ENCODE measurements at places on chromosomes 5 and 9.

DNA sequence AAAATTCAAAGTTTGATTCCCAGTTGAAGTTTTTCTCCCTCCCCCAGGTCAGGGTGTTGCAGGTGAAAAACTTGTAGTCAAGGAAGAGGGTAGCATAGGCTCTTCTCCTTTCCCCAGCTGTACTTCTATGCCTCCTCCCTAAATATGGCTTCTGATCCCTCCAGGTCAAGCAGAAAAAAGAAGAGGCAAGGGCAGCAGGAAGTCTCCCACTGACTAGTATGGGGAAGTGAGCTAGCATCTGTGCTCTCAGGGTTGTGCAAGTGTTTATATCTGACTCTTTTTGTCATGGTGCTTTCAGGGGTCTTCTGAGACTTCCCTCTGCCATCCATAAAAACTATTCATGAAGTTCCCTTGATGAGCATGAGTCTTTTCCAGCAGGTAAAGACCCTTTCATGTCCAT lies 76.0 kb downstream of the ATPSCKMT start:
- DNase-seq, result no peak

GRCh38 chr5:35859101-35859661 lies 2.5 kb downstream of the IL7R start:
- DNase-seq, result no peak

DNA sequence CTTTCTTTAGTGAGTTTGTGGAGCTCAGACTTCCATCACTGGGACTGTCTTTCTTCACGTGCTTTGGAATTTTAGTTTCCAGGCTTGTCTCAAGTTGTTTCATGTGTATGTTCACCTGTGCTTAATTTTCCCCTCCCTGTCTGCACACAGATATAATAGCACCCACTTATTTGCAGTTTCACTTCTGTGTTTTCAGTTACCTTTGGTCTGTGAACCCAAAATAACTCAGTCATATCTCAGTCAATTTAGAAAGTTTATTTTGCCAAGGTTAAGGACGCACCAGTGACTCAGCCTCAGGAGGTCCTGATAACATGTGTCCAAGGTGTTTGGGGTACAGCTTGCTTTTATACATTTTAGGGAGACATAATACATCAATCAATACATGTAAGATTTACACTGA lies 330.4 kb downstream of the ICE1 start:
- no peak for DNase-seq

DNA sequence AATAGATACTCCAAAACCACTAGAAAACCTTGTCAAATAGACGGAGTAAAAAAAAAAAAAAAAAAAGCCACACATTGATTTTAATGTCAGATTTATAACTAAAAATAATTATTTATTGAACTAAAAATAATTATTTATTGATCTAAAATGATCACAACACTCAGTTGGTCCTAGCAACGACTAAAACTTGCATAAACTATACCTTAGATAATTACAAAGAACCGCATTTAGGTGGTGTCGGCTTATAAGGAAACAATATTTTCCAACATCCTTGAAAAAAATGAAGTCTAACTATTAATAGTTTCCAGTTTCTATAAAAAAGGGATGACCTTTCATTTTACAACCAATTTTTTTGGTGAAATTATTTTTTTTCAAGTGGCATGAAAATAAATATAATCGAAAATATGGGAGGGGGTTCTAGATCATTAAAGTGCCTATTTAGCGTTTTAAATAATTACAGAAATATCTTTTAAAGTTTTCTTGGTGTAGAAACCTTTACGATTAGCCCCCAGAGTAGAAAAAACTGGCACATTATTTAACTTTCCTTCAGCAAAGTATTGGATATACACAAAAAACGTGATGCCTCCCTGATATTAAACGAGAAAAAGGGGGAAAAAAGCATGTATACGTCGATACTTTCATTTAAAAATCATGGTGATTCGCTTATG lies 3.7 kb downstream of the ARRDC3 start:
- DNase-seq, result no peak

DNA sequence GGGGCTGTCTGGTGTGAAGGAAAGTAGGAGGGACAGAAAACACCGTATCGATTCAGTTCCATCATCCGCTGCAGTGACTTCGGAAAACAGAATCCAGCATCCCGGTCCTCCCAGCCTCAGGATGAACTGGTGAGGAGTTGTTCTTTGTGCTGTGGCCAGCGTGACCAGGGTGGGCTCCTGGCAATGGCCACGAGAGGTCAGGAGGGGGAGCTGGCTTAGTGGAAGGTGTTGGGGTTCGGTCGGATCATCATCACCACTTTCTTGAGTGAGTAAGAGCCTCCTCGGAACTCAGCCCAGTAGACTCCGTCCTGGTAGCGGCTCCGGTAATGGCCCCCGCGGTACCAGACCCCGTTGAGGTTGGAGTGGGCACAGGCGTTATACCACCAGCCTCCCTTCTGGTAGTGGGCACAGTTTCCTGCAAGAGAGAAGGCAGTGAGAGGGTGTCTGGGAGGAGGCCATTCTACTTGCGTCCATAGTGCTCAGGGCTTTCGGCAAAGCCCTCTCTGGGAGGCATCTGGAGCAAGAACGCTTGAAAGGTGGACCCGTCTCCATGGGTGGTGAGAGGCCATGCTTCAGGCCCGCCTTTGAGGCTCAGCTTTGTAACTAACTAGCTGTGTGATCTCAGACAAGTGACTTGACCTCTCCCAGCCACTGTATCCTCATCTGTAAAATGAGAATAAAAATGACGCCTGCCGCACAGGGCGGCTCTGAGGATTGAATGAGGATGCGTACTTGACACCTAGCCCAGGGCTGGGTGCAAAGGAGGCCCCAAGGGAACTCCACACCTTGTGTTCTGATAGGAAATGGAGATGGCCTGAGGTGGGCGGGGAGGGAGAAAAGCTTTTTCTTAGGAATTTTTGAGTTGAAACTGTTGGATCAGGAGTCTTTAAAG lies 33.5 kb downstream of the ANGPTL2 start:
- DNase-seq, result no peak

DNA sequence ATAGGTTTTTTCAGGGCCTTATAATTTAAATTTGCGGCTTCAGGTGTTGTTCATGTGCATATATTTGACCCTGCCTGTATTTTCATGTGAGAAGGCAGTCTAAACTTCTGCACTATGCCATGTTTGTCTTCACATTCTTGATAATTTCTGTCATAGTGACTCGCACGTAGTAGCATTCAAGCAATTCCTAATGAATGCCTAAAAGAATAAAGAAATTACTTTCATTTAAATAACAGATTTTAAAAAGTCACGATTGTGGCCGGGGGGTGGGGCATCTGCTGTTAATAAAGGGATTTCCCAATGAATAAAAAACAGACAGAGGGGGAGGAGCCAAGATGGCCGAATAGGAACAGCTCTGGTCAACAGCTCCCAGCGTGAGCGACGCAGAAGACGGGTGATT lies 318.0 kb downstream of the ADAMTS6 start:
- DNase-seq, result no peak

DNA sequence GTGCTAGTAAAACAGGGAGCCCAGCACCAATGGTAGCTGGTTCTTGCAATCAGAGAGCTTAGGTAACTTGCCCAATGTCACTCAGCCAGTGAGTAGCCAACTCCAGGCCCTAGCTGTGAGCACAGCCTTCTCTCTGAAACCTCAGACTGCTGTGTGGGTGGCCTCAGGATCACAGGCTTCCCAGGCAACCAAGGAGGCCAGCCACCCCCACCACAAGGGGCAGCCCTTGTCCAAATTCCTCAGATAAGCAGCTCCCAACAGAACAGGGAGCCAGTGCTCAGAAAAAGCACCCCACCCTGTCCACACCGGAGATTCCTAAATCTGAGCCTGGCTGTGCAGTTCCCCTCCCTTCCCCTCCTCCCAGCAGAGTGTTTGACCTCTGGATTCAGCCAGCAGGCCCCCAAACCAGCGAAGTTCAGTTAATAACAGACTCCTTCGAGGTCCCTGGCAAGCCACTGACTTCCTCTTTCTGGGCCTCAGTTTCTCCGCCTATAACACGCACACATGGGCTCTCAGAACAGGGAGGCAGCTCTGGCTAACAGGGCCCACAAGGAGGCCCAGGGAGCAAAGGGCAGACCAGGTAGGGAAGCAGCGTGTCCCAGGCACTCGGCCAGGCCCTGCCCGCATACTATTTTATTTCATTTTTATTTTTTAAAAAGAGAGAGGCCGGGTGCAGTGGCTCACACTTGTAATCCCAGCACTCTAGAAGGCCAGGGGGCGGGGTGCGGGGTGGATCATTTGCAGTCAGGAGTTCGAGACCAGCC lies 2.7 kb downstream of the EEIG1 start:
- no peak for DNase-seq

- DNase-seq, result no peak
Measured at GRCh38 chr9:98867429-98868168, 60.1 kb downstream of the GALNT12 start.

DNA sequence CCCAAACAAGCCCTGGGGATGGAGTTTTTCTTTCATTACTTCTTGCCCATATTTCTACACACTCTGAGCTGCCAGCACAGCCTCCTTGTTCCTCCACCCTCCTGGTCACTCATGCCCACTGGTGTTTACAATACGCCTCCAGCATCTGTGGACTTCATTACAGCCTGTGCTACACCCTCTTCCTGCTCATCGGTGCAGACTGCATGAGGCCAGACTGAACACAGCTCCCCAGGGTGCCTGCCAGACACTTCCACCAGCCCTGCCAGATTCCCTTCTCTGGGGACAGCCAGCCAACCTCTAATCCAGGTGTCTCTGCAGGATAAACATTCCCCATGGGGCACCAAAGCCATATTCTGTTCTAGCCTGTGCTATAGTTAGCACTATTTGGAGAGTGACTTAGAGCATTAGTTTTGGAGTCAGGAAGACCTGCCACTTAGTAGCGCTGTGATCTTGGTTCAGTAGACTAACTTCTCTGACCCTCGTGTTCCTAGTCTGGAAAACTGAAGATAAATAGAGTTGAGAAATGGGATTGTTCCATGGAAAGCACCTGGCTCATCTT lies 163.8 kb upstream of the KLF4 start:
- DNase-seq, result no peak

DNA sequence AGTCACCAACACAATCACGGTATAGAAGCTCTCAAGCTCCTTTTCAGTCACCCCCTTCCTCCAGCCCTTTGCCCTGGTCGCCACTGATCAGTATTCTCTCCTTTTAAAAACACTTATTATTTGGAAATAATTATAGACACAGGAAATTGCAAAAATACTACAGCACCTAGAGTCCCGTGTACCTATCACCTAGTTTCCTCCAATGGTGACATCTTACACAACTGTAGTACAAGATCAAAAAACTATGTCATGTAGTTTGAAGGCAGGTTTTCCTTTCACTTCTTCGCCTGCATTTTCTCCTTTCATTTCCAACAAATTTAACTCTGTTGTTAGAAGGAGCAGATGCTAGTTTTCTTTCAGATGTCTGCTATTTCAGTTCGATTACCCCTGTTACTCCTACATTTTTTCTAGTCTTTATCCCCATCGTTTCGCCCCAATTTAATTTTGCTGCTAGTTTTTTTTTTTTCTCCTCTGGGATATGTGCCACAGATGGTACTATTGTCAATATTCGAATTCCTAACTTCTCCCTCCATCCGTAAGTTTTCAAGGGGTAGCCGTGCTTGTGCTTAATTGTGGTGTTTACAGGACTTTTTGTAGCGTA lies 612 bp upstream of the ATG10 start:
- DNase-seq, result no peak

DNA sequence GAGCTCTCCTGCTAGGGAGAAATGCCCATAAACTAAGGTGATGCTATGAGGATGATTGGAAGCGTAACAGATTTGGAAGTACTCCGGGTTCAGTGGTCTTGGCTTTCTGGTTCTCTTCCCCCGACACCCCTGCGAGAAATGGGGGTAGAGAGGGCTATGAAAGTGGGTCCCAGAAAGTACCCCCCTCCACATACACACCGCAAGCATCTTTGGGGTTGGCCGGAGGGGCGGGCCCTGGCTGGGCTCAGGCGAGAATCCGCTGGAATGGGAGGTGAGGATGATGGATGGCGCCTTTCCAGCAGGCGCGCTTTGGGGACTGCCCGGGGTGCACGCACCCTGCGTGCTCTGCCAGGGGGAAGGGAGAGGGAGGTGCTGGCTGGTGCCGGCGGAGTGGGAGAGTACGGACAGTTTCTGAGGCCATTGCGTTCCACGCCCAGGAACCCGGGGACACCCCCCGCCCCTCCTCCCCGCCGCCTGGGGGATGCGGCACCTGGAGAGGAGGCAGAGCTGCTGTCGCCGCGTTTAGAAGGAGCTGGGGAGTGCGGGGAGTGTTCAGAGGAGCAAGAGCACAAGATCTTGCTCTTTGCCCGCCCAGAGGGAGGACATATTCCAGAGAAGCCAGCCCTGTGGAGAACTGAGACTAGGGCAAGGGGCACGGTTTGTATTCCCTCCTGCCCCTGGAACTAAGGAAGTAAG lies 1.9 kb downstream of the PCSK5 start:
- no peak for DNase-seq

DNA sequence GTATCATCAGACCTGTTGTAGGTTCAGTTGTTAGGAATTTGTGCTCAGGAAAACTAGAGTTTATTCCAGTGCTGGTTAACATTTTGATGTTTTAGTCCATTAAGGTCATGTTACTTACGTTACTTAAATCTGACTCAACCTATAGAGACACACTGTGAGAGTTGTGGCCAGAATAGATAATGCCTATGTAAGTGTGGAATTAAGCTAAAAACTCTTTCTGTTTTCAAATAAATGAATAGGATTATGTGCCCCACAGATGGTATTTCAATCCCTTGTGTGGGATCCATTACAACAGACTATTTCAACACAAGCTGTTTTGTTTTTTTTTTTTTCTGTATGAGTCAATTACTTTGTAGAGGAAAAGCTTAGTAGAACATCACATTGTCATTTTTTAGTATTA lies 68.1 kb downstream of the MEGF10 start:
- no peak for DNase-seq

DNA sequence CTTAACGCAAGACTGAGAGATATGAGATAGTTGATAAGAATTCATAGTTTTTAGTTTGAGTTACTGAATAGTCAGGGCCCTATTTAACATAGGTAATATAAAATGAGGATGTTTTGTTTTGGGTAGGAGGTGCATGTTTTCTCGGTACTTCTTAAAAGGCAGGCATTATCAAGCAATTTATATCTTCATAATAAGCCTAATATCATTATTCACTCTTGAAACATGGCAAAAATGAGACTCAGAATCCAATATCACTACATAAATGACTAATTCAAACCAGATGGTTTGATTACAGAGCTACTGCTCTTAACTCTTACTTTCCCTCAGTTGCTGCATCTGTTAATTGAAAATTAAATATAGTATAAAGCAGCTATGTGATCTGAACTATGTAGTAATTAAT lies 2038.7 kb downstream of the EFNA5 start:
- DNase-seq, result no peak
